ENCODE measurements at places on chromosomes 7 and 10.

- no peak for DNase-seq
These were observed 374.9 kb upstream of the CELF2 start for GRCh38 chr10:10642751-10643150.

DNA sequence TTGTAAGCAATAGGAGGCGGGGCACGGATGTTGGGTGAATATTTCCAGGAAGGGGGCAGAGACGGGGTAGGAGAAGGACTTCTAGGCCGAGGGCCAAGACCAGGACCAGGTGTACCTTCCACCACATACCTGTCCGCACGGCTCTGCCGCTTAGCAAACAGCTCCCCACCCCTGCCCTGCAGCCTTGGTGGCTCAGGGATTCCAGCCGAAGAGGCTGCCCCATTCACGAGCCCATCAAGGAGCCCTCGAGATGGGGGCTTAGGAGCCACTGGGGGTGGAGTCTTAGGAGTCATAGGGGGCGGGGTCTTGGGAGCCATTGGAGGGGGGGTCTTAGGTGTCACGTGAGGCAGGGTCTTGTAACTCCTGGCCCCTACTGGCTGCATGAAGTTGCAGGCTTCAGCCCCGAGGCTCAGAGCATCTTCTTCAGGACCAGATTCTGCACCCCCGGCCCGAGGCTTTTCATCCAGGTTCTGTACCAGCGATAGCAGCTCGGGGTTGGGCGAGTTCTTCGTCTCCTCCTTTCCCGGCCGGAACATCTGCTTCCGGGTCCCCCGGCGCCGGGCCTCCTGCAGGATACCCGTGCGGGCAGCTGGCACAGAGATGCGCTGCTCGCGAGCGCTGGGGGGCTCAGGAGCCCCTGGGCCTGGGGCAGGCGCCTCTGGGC is 6.1 kb upstream of the MYOZ1 start:
- DNase-seq = no peak

DNA sequence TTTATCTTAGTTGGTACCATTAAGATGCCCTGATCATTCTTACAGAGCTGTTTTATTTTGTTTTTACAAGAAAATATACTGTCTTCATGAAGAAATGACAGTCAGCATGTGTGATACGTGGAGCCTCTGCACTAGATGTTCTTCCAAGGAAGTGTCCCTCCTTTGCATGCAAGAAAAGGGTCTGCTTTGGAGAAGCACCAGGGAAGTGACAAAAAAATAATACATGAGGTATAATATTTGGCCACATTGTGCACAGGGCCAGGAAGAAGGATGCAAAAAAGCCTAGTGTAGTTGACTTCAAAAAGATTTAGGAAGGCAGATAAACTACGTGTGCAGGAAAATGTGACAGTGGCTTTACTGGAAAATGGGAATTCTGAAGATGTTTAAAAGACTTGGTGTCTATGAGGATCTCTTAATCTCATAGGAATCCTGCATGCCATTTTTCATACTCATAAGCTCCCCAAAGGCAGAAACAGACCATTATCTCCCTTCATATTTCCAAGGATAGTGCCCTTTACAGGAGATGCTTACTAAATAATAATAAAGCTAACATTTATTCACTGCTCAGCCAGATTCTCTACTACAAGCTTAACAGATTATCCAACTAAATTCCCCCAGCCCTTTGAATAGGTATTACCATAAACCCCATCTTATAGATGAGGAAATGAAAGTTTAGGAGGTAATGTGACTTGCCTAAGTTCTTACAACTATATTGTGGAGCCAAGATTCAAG is 284.2 kb downstream of the HPSE2 start:
- no peak for DNase-seq

GRCh38 chr10:126455766-126456405 is 67.6 kb upstream of the ADAM12 start:
- DNase-seq = no peak

All from AML-193 (cell line).